ENCODE measurements at places on chromosomes 4 and X.

- no peak for DNase-seq
Observed at GRCh38 chr4:128983771-128984485, 109.4 kb downstream of the SCLT1 start.

DNA sequence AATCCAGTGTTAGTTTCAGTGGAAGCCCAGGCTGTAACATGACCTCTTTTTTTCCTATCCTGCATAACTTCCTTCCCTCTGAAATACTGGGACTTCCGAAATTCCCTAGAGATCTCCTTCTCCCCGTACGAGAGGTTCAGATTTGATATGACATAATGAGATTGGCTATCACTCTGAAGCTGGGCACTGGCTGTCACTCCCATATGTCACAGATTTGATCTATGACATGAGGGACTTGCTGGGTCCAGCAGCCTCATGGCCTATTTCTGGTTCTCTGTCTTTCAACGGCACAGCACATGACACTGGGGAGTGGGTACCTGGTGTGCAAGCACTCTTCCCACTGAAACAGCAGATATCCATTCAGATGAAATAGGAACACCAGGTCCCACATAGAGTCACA, 36.7 kb downstream of the PF4 start:
- no peak for DNase-seq

DNA sequence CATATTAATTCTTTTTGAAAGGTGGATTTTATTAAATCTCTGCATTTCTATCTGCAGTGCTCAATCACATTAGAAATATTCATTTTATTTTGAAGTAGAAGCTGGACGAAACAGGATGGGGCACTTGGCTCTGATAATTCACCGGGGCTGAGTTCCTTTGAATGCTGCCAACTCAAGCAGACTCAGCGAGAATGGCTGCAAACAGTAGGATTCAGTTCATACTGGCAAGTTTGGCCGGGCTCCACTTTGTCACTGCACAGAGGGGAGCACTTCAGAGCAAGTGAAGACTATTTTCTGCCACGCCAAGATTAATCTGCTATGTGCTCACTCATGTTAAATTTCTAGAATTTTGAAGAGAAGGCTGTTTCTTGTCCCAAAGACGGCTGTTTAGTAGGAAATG, 30.7 kb upstream of the KLHL8 start:
- DNase-seq: no peak

DNA sequence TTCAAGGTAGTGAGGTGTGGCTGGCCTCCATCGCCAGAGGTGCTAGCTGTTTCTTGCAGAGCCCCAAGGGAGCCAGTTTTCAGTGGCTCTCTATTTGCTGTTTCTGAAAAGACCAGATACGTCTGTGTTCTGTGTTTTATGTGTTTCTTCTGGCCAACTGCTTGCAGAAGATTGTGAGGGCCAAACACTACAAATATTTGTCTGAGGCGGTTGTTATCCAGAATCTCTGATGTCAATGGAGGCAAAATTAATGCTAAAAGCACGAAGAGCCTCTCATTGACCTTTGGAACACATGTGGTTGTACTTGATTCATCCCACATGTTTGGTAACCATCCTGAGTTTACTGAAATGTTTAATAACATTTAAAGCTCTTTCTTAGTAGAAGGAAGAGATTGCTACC, 113.9 kb downstream of the CT47B1 start:
- DNase-seq: no peak

GRCh38 chr4:111639876-111640275, 505.4 kb upstream of the FAM241A start:
- DNase-seq: no peak

- no peak for DNase-seq
Observed at GRCh38 chrX:46712764-46713163, 46.2 kb downstream of the SLC9A7 start.

DNA sequence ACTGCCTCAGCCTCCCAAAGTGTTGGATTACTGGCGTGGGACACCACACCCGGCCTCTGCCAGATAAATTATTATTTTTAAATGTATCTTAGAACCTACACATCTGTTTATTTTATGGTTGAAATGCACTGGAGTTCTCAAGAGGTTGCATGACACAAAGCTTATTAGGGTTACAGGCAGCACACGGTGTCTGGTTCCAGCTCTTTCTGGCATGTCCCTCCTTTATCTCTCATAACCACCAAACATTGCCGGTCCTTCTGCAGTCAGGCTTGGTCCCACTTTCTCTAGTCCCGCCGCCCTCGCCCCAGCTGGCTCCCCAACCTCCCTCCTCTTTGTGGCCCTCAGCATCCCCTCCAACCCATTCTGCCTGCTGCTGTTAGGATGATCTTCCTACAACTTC, 39.7 kb upstream of the SPRY1 start:
- DNase-seq: no peak

DNA sequence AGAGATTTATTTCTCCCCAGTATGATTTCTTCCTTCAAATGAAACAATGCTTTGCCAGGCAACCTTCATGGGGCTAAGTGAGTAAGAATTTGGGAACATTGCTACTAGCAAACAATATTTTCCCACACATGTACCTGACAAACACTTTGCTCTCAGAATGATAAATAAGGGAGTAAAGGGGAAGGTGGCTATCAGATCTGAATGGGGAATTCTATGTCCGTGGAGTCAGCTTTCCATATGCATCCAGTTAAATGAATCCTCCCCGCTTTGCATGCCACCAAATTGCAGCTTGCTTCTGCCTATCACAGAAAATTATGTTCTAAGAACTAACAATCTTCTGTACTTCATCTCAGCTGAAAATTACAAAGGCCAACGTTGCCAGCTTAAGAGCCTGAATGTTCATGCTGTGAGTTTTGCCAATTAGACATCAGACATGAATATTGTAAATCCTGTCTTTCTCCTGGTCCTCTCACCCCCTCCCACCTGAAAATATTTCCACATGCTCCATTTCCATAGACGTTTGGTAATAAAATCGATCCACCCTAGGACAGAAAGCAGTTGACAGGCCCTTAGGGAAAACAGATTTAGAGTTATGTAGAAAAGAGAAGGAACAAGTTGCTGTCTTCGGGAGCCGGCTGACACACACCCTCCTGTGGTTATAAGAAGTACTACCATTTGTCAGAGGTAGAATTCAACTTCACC, 6.3 kb downstream of the MEPE start:
- peak; percentile 19 for DNase-seq

DNA sequence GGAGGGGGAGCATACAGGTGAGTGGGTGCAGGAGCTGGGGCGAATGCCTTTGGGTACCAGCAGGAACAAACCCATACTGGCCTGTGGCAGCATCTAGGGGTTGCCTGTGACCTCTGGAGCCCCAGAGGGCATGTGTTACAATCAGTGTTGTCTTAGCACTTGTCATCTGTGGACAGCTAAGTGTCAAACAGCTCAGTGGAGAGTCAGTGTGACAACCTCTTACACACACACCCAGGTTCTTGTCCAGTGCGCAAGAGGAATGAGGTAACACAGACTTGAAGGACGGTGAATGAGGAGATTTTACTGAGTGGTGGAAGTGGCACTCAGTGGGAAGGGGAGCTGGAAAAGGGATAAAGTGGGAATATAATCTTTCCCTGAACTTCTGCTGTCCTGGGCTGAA, 54.1 kb upstream of the DDIT4L start:
- no peak for DNase-seq

GRCh38 chr4:107900067-107900466, 31.3 kb upstream of the CYP2U1 start:
- DNase-seq: no peak

DNA sequence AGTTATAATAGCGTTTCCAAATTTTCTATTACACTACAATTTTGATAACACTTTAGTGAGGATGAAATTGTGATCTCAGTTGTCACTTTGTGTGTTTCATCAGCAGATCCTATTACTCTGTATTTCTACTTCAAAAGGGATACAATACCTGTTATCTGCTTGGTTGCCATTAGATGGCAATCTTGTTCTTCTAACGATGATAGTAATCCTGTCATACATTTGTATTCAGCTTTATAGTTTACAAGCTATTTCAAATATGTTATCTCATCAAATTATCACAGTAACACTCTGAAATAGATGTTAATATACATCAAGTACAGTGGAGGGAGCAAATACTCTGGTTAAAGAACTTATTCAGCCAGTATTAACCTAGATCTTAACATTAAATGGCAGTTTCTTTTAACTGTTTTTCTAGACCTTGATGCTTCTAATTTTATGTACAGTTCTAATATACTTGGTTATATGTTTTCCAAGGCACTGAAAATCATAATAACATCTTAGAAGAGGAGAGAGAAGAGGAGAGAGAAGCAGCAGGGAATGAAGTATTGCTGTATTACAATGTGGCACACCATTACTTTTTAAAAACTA, 292.0 kb downstream of the CCSER1 start:
- DNase-seq: peak; percentile 54

GRCh38 chrX:45508454-45508853, 307.8 kb upstream of the DIPK2B start:
- DNase-seq: no peak

GRCh38 chrX:29728639-29729038, 486.7 kb upstream of the MAGEB2 start:
- no peak for DNase-seq

DNA sequence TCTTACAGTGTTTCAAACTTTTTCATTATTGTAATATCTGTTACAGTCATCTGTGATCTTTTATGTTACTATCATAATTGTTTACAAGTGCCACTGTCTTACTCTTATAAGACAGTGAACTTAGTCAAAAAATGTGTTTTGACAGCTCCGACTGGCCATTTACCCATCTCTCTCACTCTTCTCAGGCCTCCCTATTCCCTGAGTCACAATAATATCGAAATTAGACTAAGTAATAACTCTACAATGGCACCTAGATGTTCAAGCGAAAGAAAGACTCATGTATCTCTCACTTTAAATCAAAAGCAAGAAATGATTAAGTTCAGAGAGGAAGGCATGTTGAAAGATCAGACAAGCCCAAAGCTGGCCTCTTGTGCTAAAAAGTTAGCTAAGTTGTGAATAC, 184.2 kb downstream of the CDS1 start:
- DNase-seq: no peak

GRCh38 chrX:964831-965416, 247.5 kb downstream of the CRLF2 start:
- no peak for DNase-seq

- no peak for DNase-seq
Observed at GRCh38 chr4:184298254-184298653, 80.6 kb upstream of the ENPP6 start.

DNA sequence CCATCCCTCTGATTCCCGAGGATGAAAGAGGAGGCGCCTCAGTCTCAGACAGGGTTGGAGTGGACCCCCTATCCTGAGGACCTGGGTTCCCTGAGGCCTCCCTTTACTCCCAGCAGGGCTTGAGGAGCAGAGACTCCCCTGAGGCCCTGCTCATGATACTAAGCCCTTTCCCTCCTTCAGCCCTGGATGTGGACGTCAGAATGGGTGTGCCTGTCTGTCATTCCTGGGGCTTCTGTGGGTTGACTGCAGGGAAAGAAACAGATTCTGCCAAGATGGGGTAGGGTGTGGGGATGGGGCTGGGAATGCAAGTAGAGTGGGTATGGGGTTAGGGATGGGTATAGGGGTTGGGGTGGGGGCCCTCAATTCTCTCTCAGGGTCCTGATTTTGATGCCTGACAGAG, 21.1 kb downstream of the MAGEA10 start:
- DNase-seq: no peak

GRCh38 chrX:10030570-10030969, 63.4 kb downstream of the CLDN34 start:
- DNase-seq: no peak

GRCh38 chr4:144799486-144799885, 153.5 kb downstream of the HHIP start:
- DNase-seq: no peak

GRCh38 chrX:1909419-1910206, 294.8 kb downstream of the ASMT start:
- no peak for DNase-seq

DNA sequence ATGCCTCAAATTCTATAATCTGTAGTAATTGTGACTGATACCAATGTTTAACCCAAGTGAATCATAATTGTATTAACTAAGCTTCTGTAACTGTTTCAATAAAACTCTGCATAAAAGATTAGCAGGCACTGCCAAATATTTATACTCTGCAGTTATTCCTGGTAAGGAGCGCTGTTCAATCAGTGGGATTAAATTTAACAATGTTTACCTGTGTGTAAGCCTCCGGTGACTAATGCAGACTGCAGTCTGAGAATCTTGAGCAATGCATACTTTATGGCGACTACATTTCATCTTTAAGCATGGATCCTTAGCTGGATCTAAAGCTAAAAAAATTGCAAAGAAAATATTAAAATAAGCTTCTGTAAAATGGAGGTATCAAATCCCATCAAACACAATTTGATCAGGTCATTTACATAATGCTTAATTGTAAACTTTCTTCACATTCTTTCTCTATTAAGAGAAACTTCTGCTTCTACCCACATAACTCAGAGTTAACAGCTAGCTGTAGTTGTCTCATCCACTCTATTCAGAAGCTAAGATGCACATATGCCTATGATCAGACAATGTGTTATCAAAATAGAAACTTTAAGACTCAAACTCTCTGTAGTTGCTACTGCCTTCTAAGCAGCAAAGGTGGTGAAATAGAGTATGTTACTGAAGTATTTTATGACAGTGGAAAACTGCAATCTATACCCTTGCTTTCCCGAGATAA, 234.0 kb downstream of the SPOCK3 start:
- no peak for DNase-seq

GRCh38 chrX:156001001-156001666, 3.6 kb downstream of the IL9R start:
- peak; percentile 31 for DNase-seq

- no peak for DNase-seq
Observed at GRCh38 chr4:89119836-89120235, 8.5 kb downstream of the TIGD2 start.

GRCh38 chrX:83829874-83830273, 31.1 kb upstream of the CYLC1 start:
- no peak for DNase-seq

GRCh38 chrX:2714551-2714950, 23.5 kb downstream of the CD99 start:
- no peak for DNase-seq

GRCh38 chr4:57691370-57691769, 581.2 kb upstream of the IGFBP7 start:
- DNase-seq: peak; percentile 76

DNA sequence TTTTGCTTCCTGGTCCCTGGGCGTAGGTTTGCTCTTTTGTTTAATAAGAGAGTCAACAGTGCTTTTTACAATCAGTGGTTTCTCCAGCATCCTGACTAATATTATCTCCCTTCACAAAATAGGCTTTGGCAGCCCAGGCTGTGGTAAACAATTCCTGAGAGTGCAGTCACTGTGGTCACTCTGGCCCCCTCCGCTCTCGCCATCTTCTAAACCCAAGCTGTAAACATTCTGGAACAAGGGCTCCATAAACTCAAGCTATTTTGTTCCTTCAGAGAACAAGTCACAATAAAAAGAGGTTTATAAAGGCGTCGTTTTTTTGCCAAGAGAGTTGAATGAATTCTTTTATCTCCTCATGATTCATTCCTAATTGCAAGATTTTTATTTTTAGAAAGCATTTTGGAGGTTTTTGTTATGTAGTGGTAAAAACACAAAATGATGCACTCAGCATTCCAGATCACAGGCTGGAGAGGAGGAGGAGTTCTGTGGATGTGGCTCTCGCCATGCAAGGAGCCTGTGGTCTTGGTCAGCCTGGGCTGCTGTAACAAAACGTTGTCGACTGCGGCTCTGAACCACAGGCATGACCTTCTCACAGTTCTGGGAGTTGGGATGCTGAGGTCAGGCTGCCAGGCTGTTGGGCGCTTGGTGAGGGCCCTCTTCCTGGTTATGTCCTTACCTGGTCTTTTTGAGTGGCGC, 486.4 kb upstream of the FAT1 start:
- DNase-seq: no peak
